ENCODE measurements at places on chromosomes 5 and 9.

DNA sequence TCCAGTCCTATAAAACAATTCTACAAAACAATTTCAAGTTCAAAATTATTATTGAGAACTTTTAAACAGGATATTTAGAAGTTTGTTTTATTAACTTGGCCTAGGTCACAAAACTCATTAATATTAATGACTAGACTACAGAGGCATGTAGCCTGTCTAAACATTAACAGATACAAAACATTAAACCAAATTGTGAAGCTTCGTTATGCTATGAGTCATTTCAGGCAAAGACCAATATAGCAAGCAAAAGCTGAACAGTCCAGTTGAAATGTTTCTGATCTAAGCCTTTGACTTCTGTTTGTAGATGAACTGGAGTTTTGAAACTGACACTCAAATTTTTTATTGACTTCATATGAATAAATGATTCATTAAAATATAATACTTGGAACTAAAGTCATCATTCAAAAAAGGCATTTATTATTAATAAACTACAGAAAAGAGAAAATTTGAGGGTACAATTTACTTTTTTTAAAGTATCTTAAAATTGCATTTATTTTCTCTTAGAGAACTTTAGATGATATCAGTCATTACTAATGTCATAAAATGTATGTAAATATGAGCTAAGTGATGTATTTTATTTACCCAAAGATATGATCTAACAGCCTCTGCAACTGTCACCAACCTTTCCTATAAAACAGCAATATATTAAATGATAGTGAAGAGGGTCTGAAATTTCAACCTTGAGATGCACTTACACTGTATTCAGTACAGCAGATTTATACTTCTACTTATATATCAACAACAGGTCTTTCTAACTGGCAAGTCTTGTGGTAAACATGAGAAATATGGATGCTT lies 188.8 kb downstream of the COMMD10 start:
- DNase-seq, result no peak

GRCh38 chr9:85213650-85214607 lies 527.8 kb downstream of the AGTPBP1 start:
- DNase-seq, result no peak

- DNase-seq, result no peak
Measured at GRCh38 chr9:34999576-34999975, 10.0 kb downstream of the DNAJB5 start.

DNA sequence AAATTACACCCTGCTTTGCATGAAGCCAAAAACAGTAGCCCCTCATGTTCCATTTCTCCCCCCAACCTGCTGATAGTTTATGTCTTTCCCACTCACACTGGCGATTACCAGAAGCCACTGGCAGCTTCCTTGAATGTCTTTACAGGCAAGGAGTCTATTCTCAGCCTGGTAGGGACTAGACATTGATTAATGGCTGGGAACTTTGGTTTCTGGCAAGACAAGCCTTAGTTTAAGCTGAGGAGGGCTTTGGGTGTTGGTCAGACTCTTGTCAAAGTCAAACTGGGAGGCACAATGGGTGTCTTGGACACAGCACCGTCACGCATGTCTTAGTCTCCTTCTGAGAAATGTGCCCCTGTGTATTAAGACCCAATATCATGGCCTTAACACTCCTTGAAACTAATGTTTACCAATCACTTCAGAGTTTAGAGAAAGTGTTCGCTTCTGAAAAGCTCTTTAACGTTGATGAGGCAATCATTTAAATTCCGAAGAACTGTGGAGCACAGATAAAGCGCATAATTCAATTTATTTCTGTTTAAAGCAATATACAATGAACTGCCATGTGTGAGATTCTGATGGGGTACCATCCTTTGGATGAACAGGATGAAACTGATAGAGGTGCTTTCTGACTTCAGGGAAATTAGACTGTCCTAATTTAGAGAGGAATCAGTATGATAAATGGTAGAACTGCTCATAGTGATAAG lies 53.9 kb upstream of the CPEB4 start:
- DNase-seq, result no peak

DNA sequence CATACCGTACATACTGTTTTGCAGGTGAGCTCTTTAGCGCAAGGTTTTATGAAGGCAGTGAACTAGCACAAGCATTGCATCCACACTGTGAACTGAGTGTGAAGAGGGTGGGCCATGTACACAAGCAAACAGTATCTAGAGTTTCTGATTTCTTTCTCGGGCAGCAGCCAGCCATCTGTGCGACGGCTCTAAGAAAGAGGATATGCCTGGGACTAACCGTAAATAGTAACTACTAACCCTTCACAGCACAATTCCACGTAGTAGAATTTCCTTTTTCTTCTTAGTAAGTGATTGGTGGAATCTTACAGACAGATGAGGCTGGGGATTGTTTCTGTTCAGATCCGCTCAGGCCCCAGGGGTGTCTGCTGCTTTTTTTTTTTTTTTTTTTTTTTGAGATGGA lies 89.0 kb downstream of the DRD1 start:
- no peak for DNase-seq

- DNase-seq, result no peak
Measured at GRCh38 chr9:952546-952945, 23.9 kb upstream of the DMRT3 start.

DNA sequence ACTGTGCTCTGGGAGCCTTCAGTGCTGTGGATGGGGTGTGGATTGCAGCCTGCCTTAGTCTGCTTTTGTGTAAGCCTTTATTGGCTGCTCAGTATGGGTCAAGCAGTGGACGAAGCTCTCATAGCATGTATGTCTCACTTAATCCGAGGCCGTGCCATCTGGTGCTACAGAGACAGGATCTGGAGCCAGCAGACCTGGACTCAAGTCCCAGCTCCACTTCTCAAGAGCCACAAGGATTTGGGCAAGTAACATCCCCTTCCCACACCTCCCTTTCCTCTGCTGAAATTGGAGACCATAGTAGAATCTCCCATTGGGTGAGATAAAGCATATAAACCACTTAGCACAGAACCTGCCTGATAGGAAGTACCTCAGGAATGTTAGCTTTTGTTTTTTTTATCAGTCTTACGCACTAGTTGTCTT lies 23.4 kb upstream of the LECT2 start:
- DNase-seq, result no peak

- no peak for DNase-seq
Measured at GRCh38 chr9:19451240-19452087, 42.7 kb downstream of the ACER2 start.

DNA sequence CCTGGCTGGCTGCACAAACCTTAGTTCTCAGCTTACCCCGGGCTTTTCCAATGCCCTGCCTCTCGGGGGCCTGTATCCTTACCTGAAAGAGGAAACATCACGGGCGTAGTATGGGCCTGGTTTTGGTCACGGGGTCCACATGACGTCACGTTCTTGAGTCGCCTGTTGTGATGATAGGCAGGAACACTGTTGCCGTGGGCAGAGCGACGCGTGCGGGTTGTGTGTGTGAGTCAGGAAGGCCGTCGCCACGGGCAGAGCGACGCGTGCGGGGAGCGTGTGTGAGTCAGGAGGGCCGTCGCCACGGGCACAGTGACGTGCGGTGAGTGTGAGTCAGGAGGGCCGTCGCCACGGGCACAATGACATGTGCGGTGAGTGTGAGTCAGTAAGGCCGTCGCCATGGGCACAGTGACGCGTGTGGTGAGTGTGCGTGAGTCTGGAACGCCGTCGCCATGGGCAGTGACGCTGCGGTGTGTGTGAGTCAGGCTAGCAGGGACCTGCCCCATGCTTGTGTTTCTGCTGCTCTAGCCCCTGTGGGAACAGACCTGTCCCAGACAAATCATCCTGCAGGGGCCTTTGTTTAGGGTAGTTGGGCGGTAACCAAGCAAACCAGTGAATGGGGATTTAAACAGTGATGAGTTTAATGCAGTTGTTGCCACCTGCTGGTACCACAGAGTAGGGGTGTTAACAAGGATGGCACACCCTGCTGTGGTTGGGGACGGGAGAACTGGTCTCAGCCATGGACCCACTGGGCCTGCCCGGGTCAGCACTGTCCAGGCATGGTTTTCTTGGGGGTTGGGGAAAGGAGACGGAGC lies 19.8 kb downstream of the TRIP13 start:
- no peak for DNase-seq

GRCh38 chr9:124774129-124774978 lies 2.6 kb upstream of the OLFML2A start:
- peak; percentile 41 for DNase-seq

GRCh38 chr5:151154931-151155774 lies 2.4 kb downstream of the ANXA6 start:
- DNase-seq, result no peak

DNA sequence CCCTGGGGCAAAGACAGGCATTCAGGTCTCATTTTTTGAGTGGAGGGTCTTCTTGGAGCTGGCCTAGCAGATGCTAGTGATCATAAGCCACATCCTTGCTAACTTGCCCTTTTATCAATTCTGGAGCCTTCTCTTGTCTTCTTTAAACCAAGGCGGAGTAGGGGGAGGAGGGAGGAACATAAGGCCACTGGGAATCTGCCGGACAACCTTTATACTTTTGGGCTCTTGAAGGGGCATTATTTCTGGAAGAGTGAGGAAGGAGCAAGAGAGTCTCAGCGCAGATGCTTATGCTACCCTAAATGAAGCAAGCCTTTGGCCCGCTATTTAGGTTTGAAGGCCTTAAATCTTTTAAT lies 2.0 kb downstream of the TMEFF1 start:
- no peak for DNase-seq

DNA sequence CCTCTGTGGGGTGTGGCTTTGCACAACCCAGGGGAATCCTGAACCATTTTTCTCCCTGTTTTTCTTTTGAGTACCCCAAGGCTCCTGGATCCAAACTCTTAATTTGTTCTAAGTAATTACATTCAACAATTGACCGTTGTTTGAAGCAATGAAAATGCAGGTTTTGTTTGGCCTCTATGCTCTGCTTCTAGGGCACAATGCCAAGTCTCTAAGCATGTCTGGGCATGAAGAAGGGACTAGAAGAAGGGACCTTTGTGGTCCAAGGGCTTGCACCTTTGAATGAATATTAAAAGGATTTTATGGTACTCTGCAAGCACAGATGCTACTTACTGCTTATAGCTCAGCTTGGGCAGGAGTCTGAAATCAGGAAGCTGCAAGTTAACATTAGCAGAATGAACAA lies 6.6 kb upstream of the ENC1 start:
- peak; percentile 46 for DNase-seq

- DNase-seq, result no peak
Measured at GRCh38 chr9:131960311-131960710, 119.4 kb downstream of the MED27 start.

DNA sequence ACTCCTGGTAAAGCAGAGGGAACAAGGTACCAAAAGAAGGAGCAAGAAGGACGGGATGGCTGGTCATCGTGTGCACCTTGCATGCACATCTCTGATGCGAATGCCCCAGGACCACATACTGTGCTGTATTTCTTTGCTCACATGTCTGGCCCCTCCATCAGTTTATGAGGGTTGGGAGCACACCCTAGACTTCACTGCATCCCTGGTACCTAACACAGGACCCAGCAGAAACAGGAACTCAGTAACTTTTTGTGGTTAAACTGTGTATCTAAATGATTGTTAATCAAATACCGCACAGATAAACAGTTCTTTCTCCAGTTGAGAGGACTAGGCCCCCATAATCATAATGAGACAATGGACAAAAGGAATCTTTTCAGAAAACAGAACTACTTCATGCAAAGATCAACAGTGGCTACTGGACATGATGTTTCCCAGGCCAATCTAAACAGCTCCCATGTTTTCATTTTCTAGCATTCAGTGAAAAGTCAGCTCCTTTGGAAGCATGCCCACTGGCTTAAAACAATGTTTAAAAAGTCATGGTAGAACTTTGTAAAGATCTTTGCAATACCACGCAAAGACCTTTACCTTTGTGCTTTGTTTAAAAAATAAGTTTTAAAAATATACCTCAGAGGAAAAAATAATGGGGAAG lies 55.5 kb upstream of the IFNK start:
- no peak for DNase-seq

- no peak for DNase-seq
Measured at GRCh38 chr5:158471535-158471924, 612.6 kb upstream of the CLINT1 start.
